ENCODE measurements at places on chromosomes 4 and X.
A peak's percentile ranks its signal among the peaks of the same experiment; 100 is the strongest.

DNA sequence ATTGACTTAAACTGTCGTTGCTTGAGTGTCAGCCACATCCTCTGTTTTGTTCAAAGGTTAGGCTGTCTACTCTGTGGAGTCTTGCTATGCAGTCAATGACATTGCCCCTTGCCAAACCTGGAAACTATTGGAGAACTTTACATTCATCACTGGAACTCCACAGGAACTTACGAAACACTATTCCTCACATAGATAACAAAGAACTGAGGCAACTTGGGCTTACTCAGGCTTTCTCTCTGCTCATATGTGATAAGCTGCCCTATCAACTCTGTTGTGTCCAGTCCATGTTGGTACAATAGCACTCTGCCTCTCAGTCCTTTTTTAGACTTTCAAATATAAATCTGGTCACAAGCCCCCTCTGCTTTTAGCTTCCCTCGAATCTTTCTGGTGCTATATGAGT, 9.4 kb downstream of the NPY5R start:
- no peak for DNase-seq

- no peak for DNase-seq
These were observed 48.8 kb downstream of the RPS6KA3 start for GRCh38 chrX:20217906-20218305.

- DNase-seq, result no peak
These were observed 21.6 kb downstream of the TRPC3 start for GRCh38 chr4:121930304-121930703.

GRCh38 chrX:19750028-19750782, 137.2 kb downstream of the SH3KBP1 start:
- no peak for DNase-seq

- no peak for DNase-seq
These were observed 191.4 kb downstream of the SPRY1 start for GRCh38 chr4:123587983-123588494.

- no peak for DNase-seq
These were observed 30.9 kb downstream of the CD38 start for GRCh38 chr4:15809058-15809457.

DNA sequence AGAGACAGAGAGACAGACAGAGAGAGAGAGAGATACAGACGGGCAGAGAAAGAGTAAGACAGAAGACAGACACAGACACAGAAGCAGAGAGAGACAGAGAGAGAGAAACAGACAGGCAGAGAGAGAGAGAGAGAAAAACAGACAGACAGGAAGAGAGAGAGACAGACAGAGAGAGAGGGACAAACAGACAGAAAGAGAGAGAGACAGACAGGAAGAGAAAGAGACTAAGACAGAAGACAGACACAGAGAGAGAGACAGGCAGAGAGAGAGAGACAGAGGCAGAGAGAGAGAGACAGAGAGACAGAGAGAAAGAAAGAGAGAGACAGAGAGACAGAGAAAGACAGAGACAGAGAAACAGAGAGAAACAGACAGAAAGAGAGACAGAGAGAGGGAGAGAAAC, 27.2 kb upstream of the NAA11 start:
- DNase-seq, result no peak

DNA sequence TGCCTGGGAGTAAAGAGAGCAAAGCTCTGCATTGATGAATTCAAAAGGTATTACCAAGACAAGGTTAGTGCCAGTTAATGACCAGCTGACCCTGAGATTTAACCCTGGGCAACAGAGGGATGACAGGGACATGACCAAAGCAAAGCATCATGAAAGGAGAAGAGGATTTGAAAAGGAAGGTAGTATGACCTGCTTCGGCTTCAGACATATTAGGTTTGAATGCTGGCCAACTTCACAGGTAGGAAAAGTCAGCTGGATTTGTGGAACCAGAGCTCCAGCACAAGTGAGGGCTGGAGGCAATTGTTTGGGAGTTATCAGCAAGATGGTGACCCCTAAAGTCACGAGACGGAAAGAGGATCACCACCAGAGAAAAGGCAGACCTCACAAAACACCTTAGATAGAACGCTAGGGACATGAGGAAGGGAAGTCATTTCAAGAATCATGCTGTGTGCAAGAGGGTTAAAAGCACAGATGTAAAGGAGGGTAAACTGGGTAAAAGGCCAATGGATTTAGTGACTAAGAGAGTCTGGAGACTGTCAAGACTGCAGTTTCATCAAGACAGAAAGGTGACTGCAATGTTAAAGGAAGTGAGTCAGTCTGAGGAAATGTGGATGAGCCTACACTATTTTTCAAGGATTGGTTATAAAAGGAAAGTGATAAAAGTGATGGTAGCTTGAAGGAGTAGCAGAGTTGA, 45.6 kb downstream of the SH3RF1 start:
- no peak for DNase-seq

DNA sequence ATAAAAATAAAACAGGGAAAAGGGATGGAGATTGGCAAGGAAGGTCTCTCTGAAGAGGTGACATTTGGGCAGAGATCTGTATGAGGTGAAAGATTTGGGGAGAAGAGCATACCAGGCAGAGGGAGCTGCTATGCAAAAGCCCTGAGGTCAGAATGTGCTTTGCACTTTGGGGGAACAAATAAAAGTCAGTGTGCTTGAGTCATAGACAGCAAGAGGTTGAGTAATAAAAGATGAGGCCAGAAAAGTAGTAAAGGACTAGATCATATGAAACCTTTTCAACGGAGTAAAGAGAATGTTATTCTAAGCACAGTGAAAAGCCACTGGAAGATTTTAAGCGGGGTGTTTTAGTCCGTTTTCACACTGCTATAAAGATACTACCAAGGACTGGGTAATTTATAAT, 76.5 kb upstream of the TEX13A start:
- DNase-seq, result no peak

DNA sequence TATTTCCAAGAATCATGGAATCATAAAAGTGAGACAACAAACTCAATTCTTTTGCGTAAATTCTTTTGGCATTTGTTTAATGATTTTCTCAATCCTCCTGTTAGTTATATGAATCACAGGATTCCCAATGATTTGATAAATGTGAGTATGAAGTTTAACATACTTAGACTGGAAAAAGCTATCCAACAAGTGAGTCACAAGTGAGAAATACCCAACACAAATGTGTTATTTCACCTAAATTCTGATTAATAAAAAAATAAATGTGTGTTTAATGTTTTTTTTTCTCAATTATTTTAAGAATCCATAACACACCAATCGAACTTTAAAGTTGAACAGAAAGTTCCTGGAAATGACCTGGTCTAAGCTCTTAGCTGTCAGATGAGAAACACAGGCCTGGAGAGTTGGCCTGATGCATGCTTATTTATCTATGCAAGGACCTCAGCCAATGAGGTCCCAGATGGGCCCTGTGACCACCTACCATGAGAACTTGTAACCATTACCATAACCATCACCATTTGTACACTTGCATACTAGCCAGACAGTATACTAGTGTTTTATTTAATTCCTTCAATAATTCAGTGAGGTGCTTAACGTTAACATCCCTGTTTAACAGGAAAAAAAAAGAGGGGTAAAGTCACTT, 386.7 kb downstream of the SPRY1 start:
- no peak for DNase-seq

DNA sequence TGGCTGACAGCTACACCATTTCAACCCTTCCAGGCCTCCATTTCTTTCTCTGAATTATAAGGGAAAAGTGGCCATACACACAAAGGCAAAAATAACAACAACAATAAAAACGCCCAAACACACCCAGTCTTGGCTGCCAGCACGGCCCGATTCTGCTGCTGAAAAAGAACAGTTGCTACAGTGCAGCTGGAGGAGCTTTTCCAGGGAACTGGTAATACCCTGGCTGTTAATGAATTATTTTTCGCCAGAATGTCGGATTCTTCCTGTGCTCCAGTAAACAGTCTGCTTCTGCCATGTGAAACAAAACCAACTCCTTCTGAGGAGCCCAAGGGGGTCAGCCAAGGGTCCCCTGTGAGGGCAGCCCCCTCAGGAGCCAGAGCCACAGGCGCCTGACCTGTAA, 6.6 kb downstream of the RAI2 start:
- DNase-seq, result no peak

DNA sequence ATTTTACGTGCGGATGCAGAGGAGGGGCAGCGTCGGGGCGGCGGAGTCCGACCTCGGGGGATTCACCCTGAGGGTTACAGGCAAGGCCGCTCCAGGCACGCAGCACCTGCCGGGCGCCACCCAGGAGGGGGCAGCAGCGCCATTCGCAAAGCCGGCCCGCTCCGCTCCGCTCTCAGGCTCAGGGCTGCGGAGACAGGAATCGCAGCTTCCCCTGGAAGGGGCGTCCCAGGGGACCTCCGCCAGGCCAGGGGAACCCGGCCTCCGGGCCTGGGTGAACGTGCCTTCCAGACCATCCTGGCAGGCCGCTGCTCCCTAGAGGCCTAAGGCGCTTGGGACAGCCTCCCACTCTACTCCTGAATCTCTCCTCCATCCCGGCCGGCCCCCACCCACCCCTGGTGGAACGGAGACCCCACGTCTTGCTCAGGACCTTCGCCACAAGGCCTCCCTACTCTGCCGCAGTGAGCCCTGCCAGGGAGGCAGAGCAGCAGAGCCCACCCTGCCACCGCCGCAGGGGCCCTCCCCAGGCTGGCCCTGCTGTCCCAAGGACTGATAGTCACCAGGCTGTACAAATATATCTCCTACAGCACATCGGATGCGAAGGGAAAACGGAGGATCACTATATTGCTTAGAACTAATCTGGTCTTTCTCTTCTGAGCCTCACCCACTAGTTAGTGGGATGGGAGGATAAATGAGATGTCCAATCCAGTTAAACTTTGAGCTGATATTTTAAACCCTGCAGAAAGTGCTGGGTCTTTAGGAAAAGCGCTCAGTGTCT, 115.0 kb downstream of the SMIM20 start:
- peak; percentile 89 for DNase-seq

GRCh38 chr4:105140684-105141490, 5.8 kb upstream of the TET2 start:
- DNase-seq, result no peak

DNA sequence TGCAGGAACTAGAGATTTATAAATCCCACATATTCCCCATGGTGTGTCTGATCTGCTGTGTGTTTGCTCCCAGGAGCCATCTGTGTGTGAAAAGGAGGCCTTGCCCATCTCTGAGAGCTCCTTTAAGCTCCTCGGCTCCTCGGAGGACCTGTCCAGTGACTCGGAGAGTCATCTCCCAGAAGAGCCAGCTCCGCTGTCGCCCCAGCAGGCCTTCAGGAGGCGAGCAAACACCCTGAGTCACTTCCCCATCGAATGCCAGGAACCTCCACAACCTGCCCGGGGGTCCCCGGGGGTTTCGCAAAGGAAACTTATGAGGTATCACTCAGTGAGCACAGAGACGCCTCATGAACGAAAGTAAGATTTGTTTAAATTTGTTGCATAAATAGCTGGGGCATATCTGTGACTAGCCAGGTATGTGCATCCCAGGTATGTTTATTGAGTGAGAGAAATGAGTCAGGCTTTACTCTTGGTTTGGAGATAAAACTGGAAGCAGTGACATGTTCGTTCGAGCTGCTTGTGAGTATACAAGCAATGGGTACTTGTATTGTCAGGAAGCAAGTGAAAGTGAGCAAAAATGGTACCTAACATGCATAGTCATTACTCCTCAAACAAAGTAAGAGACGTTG, 89.5 kb downstream of the PTTG2 start:
- no peak for DNase-seq

- no peak for DNase-seq
These were observed 41.8 kb downstream of the FNIP2 start for GRCh38 chr4:158810487-158811215.

DNA sequence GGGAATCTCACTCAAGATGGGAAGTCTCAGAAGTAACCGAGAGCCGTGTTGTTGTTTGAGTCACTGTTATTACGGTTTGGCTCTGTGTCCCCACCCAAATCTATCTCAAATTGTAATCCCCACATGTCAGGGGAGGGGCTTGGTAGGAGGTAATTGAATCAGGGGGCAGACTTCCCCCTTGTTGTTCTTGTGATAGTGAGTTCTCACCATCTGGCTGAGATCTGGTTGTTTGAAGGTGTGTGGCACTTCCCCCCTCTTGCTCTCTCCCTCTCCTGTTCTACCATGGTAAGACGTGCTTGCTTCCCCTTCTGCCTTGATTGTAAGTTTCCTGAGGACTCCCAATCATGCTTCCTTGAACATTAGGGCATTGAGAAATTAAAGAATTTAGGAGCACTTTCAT, 37.0 kb downstream of the HAND2 start:
- no peak for DNase-seq

DNA sequence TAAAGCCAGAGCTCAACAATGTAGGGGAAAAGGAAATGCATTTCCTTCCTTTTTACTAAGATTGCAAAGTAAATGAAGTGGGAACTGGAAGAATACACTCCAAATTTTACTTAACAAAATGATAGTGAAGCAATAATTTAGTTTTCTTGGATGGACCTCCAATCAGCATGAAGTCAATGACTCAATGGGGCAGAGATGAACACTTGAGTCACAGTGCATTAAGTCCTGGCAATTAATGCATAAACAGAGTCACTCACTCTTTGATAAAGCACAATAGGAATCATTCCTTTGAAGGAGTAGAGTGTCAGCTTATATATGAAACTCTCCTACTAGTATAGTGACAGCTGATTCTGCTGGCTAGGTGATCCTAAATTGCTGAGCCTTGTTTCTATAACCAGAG, 66.7 kb upstream of the FRAS1 start:
- no peak for DNase-seq

- no peak for DNase-seq
These were observed 70.1 kb downstream of the MID1IP1 start for GRCh38 chrX:38871129-38872029.

GRCh38 chrX:31356275-31357212, 284.7 kb upstream of the FTHL17 start:
- no peak for DNase-seq

DNA sequence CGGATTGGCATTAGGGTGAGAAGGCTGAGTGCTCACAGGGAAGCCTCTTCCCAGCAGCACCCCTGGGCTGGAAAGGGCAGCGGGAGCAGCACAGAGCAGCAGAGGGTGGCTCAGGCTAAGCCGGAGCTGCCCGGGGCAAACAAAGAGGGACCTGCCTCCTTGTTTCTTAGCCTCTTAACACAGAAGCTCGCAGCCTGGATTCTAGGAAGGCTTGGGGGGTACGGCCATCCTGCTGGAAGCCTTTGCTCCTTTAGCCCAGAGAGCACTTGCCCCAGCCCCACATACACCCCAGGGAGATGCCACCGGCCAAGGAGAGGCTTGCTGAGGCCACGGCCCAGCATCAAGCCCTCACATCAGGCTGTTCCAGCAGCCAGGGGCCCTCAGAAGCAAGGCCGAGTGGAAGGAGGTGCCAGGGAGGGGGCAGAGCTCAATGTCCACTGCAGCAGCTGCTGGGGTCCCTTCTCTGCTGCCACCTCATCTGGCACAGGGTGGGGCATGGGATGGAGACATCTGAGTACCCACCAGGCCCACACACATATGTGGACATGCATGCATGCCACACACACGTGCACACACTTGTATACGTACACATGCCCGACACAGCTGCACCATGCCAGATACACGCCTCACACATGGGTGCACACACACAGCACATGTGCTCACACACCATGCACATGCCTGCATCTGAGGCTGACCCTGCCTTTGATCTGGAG, 20.3 kb upstream of the SPON2 start:
- DNase-seq, result peak; percentile 60

GRCh38 chrX:11367609-11368430, 74.6 kb downstream of the AMELX start:
- DNase-seq, result no peak

Data from upper lobe of right lung (tissue), 1 donor.